ENCODE measurements at places on chromosomes 4 and X. TPM values are rescaled to one million over a fixed set of nuclear protein-coding genes. Genes with fewer than 3 reads are reported as not detected.

The TEX13D gene
- total RNA-seq, result not detected

The P2RY8 gene
- under 0.01 TPM for total RNA-seq

The PASD1 gene
- total RNA-seq, result not detected

The CT45A10 gene
- total RNA-seq, result not detected

GRCh38 chr4:95963456-95963855 lies 123.6 kb downstream of the PDHA2 start:
- no peak for DNase-seq

GRCh38 chr4:86579941-86580340 lies 14.2 kb upstream of the PTPN13 start:
- DNase-seq, result no peak

DNA sequence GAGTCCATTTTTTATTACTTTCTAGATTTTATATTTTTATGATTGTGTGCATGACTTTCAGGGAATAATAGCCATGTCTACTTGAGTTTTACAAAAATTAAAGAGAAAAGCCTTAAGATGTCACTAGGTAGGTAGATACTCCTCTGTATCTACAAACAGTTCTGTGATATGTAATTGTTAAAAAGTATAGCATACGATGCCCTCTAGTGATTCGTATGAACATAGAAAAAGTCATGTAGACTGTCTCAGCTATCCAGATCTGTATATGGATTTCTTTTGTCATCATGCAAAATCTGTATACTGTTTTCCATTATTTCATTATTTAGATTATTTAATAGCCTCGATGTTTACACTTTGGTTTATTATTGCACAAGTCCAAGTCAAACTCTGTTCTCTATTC lies 856.6 kb downstream of the CENPC start:
- no peak for DNase-seq

DNA sequence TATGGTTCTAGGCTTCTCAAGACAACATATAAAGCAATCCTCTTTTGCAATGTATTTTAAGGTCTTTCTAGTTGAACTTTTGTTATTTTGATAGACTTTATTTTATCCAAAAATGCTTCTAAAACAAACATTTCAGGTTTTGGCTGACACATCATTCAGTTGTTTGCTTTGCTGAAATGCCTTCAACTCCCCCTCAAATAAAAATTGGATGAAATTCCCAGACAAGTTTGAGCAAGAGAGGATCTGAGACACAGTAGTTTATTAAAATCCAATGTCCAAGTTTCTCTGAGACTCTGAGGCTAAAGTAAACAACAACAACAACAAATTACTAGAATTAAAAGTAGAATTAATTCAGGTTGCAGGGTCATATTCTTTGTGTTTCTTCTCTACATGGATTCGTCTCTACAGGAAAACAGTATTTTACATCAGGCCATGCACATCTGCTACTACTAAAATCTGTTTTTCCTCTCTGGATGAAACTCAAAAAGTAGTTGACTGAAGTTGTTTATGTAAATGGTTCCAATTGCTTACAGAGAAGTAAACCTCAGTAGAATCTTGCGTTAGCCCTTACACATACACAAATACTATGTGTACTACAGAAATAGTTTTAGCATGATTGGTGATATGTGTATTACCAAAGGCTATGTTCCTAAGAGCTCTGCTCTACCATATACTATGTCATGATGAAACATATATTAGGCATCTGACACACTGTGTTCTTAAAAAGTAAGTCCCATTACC lies 64.9 kb downstream of the PRSS12 start:
- no peak for DNase-seq

DNA sequence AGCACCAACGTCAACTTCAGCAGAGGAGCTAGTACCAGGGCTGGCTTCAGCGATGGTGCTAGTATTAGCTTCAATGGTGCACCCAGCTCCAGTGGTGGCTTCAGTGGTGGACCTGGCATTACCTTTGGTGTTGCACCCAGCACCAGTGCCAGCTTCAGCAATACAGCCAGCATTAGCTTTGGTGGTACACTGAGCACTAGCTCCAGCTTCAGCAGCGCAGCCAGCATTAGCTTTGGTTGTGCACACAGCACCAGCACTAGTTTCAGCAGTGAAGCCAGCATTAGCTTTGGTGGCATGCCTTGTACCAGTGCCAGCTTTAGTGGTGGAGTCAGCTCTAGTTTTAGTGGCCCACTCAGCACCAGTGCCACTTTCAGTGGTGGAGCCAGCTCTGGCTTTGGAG lies 8.3 kb downstream of the TRO start:
- no peak for DNase-seq

DNA sequence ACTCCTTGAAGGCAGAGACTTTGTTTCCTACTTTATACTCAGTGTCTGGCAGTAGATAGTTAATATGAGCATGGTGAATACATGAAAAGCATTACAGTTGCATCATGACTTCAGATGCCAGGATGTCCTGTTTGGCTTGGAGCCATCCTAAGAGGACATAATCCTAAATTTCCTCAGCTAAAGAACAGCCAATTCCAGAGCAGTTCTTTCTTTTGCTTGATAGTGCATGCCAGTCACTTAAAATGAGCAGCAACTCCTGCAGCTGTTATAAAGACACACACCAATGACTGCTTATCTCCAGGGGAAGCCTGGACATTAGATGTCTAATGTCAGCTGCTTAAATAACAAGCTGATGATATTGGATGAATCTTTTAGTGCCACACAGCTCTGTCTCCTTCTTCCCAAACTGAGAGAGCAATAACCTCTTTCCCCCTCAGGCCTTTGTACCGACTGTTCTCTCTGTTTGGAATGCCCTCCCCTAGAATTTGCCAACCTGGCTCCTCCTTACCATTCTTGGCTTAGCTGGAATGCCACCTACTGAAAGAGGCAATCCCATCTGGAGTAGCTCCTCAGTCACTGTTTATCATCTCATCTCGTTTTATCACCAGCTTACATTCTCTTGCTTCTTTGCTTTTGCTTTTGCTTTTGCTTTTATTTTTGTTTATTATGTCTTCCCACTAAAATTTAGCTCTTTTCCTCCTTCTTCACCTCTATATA lies 100.8 kb upstream of the USP38 start:
- DNase-seq, result no peak

- no peak for DNase-seq
These were observed 259.6 kb downstream of the CRLF2 start for GRCh38 chrX:952816-953215.

DNA sequence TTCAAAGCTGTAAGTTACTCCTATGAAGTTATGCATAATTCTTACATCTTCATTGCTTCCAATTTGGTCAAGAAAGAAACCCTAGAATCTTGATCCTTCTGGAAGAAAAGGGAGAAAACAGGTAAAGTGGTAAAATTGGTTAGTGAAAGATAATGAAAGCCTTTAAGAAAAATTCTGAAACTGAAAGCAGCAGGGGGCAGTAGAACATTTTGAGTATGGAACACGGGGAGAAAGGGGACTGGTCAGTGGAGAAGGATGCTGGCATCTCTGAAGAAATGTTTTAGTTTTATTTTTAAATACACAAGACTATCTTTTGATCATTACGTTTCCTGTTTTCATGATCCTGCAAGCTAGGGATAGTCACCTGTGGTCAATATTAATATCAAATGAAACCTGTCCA lies 54.3 kb downstream of the SLIT2 start:
- DNase-seq, result no peak

DNA sequence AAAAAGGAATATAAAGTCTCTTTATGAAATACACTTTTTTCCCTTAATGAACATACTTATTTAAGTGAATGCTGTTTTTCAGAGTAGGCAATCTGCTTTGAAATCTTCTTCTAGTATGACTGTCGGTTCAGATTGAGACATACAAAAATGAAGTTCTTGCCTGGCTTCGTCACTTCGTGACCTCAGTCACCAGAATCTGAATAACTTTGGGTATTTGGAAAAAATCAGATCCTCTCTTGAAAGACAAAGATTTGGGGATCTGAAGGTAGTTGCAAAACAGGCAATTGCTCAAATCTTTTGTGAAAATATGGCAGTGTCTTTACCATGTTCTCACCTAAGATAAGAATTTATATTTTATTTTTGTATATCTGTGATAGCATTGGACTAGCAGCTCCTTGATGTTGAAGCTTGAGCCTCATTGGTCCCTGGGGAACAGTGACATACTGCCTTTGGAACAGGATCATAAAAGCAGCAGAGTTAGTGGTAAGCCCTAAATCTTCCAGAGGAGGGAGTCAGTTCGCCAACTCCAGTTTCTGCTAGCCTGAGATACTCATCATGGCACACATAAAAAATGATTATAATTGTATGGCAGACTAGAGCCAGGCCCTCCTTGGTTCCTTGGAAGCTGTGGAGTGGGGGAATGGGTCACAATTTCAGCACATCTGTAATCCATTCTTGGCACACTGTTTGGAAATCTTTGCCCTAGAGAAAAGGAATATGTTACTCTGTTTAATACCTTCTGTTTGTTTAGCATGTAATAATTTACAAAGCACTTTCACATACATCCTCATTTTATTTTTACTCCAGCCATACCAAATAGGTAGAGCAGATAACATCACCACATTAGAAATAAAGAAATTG lies 5.0 kb downstream of the ARFIP1 start:
- peak; percentile 7 for DNase-seq

- no peak for DNase-seq
These were observed 75.9 kb upstream of the ENPP6 start for GRCh38 chr4:184293552-184293951.

DNA sequence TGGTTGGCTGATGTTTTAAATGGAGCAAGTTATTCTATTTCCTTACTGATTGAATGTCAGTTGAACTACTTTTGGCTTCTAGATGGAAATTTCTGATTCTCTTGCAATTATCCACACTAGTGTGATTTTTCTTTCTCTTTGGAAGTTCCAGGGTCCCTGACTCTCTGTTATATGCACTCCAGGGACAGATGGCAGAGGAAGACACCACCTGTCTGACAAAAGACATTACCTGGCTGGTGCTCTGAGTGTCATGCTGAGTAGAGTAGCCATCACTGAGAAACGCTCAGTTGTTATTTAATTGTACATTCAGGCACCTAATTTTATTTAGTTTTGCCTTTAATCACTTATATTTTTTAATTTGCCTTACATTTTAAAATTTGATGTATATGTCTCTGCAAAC lies 105.4 kb upstream of the TLL1 start:
- no peak for DNase-seq

DNA sequence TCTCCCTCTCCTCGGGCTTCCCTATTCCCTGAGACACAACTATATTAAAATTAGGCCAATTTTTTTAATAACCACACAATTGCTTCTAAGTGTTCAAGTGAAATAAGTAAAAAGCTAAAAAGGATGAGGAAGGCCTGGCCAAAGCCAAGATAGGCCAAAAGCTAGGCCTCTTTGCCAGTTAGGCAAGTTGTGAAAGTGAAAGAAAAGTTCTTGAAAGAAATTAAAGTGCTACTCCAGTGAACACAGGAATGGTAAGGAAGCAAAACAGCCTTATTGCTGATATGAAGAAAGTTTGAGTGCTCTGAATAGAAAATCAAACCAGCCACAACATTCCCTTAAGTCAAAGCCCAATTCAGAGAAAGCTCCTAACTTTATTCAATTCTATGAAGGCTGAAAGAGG lies 114.2 kb upstream of the FAT4 start:
- DNase-seq, result no peak

GRCh38 chr4:121072224-121073003 lies at the start of gene NDNF:
Gene NDNF (minus strand): TSS chr4:121072535. CDS start chr4:121045837, 26,698 bp downstream.
- DNase-seq, result peak; percentile 41

DNA sequence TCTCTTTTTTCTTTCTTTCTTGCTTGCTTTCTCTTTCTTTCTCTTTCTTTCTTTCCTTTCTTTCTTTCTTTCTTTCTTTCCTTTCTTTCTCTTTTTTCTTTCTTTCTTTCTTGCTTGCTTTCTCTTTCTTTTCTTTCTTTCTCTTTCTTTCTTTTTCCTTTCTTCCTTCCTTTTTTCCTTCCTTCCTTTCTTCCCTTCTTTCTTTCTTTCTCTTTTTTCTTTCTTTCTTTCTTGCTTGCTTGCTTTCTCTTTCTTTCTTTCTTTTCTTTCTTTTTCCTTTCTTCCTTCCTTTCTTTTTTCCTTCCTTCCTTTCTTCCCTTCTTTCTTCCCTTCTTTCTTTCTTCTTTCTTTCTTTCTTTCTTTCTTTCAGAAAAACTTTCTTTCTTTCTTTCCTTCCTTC lies 108.1 kb upstream of the SHOX start:
- DNase-seq, result no peak

DNA sequence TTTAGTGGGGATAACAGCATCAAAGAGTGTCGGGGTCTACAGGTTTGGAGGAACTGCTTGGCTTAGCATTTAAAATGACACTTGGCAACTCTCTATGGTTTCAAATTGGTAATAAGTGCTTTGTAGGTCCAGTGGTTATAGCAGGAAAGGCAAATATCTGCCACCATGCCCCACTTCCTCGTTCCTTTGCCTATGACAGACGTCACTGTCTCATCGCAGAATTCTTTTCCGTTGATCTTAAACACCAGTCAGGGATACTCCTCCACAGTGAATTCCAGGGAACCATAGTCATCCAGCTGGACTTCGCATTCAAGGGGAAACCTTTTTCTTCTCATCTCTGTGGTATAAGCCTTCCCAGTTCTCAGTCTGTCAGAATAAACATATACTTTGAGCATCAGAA lies 319.1 kb downstream of the GPAT3 start:
- no peak for DNase-seq

DNA sequence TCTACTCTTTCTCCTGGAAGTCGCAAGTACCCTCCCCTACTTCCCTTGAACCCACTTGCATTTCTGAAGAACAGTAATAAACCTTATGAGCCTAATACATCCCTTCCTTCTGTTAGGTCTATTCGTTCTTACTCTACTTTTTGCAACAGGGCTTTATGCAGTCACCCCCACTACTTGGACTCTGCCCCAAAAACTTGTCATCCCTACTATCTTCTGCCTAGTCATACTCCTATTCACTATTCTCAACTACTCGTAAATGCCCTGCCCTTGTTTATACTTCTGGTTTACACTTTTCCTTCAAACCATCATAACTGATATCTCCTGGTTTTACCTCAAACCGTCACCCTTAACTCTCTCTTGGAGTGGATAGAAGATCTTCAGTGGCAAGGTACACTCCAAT lies 55.2 kb upstream of the SLIT2 start:
- DNase-seq, result no peak

DNA sequence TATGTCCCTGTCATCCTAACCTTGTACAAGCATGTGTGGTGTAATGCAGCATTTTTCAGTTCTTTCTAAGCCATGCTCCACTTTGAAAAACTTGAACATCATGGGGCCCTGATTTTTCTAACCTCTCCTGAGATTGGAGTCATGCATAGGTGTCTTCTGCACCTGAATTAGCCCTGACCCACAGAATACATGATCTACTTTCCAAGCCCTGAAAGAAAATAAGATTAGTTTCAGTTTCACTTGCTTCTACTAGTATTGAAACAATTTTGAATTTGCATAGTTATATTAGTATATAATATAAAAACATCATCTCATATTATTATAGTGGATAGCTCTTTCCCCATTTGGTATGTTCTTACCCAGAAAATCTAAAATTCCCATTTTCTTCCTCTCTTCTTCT lies 178.2 kb downstream of the HS3ST1 start:
- DNase-seq, result no peak
